ENCODE measurements at places on chromosomes 4 and X.

GRCh38 chrX:8233091-8233490 lies 62.0 kb upstream of the VCX2 start:
- DNase-seq: no peak

GRCh38 chr4:6118201-6118600 lies 82.1 kb downstream of the JAKMIP1 start:
- DNase-seq: no peak

GRCh38 chrX:1592470-1593142 lies 1.2 kb downstream of the AKAP17A start:
- DNase-seq: no peak

DNA sequence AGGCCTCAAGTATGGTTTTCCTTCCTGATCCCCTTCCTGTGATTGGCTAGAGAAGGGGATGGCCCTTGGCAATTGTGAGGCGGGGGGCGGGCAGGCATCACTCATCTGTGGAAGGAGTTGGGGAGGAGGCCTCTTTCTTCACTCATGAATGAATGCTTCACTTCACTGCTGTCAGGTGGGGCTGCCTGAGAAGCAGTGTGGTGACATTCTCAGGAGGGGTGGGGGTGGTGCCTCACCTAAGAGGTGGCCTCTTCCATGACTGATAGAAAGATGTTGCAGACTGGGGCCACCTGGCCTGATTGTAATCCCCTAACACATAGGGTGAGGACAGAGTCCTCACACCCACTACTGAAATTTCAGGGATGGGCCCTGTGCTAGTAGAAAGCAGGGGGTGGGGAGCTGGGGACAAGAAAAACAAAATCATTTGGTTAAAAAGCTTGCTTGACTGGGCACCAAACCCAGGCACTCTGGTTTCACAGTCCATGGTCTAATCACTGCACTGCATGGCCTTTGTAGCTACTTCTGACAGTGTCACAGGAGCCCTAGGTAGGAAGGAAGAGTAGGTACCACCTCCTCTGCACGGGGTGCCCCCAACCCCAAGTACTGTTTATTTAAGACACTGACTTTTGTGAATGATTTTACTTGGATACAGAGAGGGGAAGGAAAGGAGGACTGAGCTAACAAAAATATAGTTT lies 5.6 kb upstream of the HOPX start:
- DNase-seq: no peak

DNA sequence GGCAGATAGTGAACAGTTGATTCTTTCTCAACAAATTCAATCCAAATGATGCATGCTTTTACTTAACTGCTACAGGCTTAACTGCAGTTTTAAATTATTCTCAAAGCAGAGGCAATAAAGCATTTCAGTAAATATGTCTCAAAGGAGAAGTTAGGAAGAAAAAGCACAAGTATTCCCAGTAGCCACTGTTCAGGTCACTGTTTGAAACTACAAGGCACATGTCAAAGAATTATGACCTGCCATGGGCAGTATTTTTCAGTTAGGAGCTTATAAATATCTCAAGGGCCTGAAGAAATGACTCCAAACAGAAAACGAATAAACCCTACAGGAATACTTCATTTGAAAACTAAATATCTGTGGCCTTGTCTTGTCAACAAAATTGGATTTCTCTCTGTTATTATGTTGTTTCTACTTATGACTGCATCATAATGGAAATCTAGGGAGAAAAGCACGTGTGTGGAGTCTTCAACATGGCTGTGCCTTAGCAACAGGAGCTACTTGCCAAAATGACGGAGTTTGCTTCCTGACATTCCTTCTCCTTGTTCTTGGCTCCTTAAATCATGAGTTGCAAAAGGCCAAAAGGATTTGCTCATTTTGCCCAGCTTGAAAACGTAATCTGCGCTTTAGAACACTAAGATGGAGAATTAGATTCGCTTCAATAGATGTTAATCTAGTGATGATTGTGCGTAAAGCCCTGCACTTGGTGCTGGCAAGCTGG lies 67.6 kb upstream of the GPR101 start:
- DNase-seq: no peak

GRCh38 chrX:131821945-131822622 lies 201.0 kb upstream of the STK26 start:
- DNase-seq: peak; percentile 78

DNA sequence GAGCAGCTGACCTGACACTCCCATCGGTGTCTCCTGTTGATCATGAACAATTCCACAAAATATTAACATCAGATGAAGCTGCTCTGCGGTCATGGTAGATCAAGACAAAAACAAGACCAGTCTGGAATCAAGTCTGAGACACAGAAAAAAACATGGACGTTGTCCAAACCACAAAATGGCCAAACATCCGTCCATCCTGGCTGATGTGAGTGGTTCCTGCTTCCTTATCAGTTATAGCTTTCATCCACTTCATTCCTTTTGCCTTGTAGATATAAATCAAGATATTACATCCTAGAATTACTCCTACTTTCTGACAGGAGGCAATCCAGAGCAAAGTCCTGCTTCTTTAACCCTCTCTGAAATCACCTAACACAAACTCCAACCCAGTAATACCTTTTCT lies 28.8 kb upstream of the PCSK1N start:
- no peak for DNase-seq

DNA sequence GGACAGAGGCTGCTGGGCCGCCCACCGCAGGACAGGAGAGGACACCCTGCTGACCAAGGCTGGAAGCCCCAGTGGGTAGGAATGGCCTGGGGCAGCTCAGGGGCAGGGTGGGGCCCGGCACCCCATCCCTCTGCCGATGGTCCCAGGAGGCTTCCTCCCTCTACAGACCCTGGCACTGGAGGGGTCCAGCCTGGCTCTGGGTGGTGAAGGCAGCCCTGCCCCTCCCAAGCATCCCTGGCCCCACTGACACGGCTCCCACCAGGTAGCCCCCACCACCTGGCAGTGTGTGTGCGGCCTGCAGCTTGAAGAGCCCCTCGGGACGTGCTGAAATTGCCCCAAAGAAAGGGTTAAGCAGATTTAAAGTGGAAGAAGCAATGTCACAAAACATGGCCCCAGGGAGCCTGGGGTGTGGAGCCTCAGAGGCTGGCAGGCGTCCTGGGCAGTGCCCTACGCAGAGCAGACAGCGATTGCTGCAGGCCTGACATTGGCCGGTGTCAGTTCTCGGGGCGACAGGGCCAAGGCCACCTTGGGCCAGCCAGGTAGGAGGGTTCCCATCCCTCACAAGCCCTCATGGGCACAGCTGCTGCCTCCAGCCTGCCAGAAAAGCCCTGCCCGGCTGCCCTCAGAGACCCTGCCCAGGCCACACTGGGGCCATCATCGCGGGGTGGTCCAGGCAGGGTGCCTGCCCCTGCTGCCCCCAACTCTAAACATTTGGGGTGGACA lies 80.5 kb downstream of the FAM53A start:
- no peak for DNase-seq

DNA sequence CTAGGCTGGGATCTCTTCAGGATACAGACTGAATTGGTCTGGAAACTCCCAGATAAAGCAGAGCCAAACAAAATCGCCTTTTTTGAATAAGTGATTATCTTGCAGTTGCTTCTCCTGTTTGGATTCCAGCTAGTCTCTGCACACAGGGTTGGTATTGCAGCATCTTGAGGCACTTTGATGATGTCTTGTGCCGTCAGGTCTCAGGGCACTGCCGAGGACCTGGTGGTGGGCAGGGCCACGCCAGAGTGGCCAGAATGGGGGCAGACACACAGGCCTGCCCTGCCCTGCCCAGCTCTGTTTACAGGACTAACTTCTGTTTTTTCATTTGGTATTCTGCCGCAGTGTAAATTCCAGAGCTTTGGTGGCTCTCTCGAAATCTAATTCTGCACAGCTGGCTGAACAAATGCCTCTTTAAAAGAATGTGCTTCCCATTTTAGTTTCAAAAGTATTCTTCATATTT lies 276.1 kb downstream of the NR3C2 start:
- no peak for DNase-seq

- DNase-seq: no peak
Measured at GRCh38 chr4:20288846-20289512, 37.3 kb downstream of the SLIT2 start.

GRCh38 chr4:14545807-14546206 lies 456.5 kb upstream of the CPEB2 start:
- DNase-seq: no peak

- no peak for DNase-seq
Measured at GRCh38 chr4:46667790-46668189, 241.3 kb downstream of the COX7B2 start.

GRCh38 chrX:107686792-107687191 lies 58.5 kb downstream of the PRPS1 start:
- DNase-seq: peak; percentile 37

GRCh38 chr4:17773135-17773698 lies 8.2 kb downstream of the FAM184B start:
- no peak for DNase-seq

DNA sequence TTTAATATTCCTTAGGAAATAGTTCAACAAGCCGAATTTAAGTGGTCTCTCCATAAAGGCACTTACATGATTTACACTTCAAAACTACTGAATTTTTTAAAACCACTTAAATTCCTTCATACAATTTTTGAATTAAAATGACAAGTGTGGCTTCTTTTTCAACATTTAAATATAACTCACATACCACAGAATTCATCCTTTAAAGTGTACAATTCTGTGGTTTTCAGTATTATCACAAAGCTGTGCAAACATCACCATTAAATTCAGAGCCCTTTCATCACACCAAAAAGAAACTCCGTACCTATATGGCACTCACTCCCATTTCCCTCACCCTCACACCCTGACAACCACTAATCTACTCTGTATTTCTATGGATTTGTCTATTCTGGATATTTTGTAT lies 200.9 kb upstream of the MAB21L2 start:
- DNase-seq: no peak

DNA sequence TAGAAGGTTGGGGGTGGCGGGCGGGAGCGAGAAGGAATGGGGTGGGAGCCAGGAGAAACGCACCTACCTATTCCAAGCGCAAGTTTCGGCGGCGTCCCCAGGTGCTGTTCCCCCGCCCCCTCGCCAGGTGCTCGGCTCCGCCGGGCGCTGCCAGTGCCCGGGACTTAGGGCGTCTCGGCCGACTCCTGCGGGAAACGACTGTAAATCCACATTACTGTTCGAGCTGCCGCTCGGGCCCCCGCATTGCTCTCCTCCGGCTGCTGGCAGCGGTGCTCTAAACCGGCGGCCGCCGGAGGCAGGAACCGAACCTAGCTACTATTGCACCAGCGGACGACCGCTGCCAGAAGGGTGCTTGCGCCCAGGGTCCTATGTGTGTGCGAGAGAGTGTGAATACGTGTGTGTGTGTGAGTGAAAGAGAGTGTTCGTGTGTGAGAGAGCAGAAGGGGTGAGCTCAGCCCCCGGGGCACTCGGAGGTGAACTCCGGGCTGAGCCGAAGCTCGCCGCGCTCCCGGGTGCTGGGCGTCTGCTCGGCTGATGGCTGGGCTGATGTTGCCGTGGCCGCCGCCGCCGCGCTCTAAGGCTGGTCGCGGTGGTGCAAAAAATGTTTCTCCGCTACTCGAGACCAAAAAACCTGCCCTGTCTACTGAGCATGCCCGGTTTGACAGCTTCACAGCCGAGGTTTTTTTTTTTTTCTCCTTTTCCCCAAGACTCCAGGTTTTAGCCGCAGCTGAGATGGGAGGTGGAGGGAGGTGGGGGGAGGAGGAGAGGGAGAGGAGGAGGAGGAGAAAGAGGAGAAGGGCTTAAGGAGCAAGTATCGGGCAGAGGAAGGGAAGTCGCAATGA lies 115.7 kb upstream of the TEX13C start:
- no peak for DNase-seq

GRCh38 chr4:148353571-148353970 lies 88.6 kb downstream of the NR3C2 start:
- DNase-seq: no peak
